ENCODE measurements at places on chromosomes 1 and 21.

DNA sequence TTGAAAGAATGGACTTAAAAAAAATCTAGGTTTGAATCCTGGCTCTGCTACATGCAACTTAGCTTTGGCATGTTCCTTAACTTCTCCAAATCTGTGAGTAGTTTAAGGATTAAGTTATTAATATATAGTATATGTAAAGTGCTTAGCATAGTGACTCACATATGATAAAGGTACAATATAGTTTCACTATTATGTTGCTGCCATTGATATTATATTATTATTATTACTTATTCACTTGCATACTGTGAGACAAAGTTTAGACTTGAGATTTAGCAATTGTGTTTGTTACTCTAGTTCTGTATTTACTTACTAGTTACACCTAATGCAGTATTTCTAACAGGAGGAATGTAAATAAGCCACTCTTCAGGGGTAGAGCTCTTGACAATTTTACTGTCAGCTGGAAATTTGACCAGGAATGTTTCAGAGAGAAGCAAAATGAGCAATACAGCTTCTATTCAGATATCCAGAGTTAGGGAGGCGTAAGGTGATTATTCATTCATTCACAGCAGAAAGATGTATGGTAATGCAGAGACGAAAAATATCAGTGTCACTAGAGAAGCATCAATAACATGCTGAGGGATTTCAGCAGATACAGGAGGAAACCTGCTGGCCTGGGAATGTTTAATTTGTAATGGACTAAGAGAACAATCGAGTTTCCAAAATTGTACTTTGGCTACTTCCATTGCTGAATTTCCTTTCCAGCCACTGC is 25.5 kb downstream of the RGS7 start:
- no peak for DNase-seq

DNA sequence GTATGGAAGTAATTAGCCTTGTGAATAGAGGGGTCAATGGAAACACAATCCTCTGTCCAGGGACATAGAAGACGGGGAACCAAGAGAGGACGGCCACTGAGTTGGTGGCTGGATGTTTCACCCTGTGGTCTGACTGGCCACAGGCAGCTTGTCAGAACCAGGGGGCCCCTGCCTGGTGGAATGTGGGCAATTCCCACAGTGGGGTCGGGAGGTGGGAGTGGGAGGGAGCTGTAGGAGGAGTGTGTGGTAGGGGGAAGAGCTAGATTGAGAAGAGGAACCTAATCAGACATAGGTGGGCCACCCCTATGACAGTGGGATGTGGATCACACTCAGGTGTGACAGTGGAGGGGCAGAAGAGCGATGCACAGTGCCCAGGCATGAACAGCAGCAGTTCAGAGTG is 31.3 kb downstream of the TRIM62 start:
- no peak for DNase-seq

DNA sequence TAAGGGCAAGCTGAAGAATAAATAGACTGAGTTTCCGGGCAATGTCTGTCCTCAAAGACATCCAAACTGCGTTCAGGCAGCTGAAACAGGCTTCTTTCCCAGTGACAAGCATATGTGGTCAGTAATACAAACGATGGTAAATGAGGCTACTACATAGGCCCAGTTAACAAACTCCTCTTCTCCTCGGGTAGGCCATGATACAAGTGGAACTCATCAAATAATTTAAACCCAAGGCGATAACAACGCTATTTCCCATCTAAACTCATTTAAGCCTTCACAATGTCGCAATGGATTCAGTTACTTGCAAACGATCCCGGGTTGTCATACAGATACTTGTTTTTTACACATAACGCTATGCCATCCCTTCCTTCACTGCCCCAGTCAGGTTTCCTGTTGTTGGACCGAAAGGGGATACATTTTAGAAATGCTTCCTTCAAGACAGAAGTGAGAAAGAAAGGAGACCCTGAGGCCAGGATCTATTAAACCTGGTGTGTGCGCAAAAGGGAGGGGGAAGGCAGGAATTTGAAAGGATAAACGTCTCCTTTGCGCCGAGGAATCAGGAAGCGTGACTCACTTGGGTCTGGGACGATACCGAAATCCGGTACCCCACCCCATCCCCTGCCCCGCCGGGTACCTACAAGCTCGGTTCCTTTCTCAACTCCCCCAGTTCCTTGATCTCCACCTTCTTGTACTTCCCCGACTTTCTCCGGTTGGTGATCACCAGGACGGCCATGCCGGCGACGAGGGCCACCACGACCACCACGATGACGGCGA is 1.3 kb downstream of the TACSTD2 start:
- DNase-seq: no peak

GRCh38 chr1:217620814-217621213 is 10.1 kb downstream of the GPATCH2 start:
- DNase-seq: no peak

- DNase-seq: no peak
Observed at GRCh38 chr1:182185136-182185535, 123.6 kb upstream of the ZNF648 start.
